LHCN-M2 (cell line): ENCODE measurements at places on chromosomes 11 and 22. TPM values are rescaled to one million over a fixed set of nuclear protein-coding genes. Genes with fewer than 3 reads are reported as not detected.

Gene C11orf42
- not detected in 2 replicates for total RNA-seq

Gene NUDT22
- total RNA-seq: 89.8 and 101 TPM in 2 replicates

Gene SLC22A9
- not detected in 2 replicates for total RNA-seq

Gene SYT13
- 0.06 TPM in 1 of 2 replicates, not detected in the other for total RNA-seq

Gene SEC14L2
- 34.8 and 40.8 TPM in 2 replicates for total RNA-seq

Gene ME3
- total RNA-seq: 17.3 and 22.1 TPM in 2 replicates

Gene TRAPPC4
- total RNA-seq: 72.8 and 82.6 TPM in 2 replicates

Gene SAA4
- not detected in 2 replicates for total RNA-seq

Gene TMEM191B
- 0.19 and 3.2 TPM in 2 replicates for total RNA-seq

Gene CDK2AP2
- 31.9 and 34.0 TPM in 2 replicates for total RNA-seq

Gene C11orf16
- not detected in 2 replicates for total RNA-seq

Gene MS4A6A
- not detected in 2 replicates for total RNA-seq

Gene MS4A4A
- total RNA-seq: not detected in 2 replicates

Gene RASSF10
- not detected in 2 replicates for total RNA-seq

DNA sequence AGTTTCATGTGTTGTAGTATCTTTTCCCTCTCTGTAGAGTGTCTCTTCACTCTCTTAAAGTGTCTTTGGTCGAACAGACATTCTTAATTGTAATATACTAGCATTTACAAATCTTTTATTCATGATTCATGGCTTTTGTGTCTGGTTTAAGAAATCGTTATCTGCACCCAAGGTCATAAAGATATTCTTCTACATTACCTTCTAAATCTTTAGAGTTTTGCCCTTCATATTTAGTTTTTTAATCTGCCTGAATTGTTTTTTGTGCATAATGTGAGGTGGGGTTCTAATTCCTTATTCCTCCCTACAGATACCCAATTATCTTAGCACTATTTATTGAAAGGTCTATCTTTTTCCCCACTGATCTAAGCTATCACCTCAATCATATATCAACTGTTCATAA, 9.0 kb upstream of the NNMT start:
- DNase-seq: no peak

DNA sequence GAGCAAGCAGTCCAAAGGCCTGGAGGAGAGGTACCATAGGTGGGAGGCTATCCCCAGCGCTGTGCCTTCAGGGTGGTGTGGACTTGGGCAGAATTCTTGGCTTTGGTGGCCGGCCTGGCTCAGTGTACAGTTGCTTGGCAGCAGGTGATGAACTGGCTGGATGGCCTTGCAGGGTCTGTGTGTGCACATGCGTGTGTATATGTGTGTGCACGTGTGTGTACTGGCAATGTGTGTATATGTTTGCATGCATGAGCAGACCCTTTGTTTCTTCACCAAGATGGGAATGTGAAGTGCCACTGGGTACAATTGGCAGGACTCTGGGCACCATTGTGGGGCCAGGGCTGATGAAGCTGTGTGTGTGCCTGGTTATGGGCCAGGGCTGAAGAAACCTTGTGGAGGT, 53.0 kb downstream of the CEP164 start:
- DNase-seq: no peak

GRCh38 chr11:4190098-4190497, 95.5 kb downstream of the RRM1 start:
- DNase-seq: no peak

- peak; percentile 80 for DNase-seq
These were observed 1.2 kb upstream of the ATF4 start for GRCh38 chr22:39518996-39519680.

- DNase-seq: no peak
These were observed 50.2 kb downstream of the DHCR7 start for GRCh38 chr11:71397961-71398360.

DNA sequence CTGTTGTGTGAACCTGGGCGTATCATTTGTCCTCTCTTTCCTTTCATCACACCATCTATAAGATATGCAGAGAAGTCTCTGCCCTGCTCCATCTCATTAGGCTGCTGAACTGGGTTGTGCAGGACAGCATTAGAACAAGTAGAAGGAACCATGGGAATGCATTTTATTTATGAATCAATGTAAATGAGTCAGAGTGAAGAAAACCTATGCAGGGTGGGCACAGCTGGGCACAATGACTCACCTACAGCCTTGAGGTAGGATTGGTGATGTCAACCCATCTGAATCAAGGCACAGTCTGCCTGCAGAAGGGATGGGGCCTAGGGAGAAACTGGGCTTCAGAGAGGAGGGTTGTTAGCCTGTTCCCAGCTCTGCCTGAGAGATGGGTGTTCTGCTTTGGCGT, 123.4 kb downstream of the CSNK2A3 start:
- DNase-seq: peak; percentile 26

DNA sequence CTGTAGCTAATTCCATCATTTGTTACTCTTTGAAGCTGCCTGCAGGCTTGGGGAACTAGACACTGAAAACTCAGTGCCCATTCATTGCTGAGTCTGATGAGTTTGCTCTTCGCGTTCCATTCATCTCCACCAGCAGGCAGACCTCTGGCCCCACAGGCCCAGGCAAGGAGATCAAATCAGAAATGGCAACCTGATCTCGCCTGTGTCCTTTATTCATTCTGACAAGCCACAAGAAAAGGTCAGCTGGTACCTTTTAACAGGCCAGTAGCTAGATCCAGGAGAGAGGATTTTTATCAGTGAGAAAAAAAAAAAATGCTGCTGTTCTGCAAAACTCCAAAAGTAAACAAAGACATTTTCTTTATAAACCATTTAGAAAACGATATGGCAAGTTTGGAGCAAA, 742.5 kb downstream of the ETS1 start:
- DNase-seq: no peak

- DNase-seq: no peak
These were observed 366.0 kb downstream of the BRD1 start for GRCh38 chr22:49461674-49462073.

DNA sequence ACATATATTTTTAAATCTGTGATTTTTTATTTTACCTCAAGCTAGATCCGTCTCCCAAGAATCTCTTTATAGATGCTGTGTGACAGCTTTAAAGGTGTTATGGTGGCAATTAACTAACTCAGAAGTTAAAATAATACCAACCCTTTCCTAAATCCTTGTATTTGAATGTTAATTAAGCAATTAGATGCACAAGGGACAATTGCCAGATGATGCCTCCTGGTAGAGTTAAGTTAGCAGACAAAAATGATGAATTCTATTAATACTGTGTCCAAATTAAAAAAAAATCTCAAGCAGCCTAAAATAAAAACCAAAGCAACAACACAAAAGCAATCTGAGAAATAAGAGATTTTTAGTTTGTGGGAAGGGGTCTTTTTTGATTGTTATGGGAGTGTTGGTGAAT, 78.9 kb downstream of the FANCF start:
- no peak for DNase-seq

DNA sequence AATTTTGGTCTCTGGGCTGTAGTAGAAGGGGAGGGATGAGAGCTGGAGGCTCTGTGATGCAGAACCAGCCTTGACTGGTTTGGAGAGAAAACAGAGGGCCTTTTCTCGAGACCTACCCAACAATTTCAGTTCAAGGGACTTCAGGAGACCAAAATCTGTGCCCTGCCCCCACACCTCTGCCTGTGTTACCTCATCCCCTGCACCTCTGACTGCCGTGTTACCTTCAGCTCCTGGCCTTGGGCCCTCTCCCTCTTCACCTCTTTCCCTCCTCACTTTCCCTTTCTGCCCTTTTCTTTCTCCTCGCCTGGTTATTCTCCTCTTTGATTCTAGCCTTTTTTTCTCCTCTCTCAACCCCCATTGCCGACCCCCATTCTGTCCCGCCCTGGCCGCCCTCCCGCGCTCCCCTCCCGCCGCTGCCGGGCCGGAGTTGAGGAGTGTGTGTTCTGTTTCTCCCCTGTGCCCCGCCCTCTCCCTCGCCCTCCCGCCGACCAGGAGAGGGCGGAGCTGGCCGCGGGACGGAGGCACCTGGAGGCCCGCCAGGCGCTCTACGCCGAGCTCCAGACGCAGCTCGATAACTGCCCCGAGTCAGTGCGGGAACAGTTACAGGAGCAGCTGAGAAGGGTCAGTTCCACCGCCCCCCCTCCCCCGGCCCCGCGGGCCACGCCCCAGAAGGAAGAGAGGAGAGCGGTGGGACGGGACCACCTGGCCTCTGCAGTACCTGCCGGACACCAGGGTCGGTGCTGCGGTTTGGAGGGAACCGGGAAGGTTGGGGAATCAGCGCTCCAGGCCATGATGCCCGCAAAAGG, 27.2 kb downstream of the PHLDB1 start:
- no peak for DNase-seq

- no peak for DNase-seq
These were observed 3.1 kb downstream of the RAC2 start for GRCh38 chr22:37240941-37241320.

DNA sequence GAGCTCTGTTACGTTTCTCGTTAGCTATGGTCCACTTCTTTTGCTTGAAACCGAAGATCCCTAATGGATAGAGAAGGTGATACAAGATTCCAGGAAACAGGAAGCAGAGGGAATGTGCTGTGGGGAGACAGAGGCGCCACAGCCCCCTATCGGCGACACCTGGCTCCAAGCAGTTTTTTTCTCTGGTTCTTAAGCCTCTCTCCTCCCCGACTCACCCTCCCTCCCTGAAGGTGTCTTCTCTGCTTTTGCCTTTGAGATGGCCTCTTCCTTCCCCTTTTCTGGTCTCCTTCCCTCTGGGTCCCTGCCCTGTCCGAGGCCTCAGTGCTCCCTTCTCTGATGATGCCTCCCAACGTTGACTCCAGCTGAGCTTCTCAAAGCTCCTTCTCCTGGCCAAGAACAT, 14.2 kb upstream of the APOBEC3A start:
- DNase-seq: no peak

GRCh38 chr11:61077936-61078335, 24.4 kb upstream of the CD5 start:
- no peak for DNase-seq

- no peak for DNase-seq
These were observed 32.1 kb upstream of the PPP2R1B start for GRCh38 chr11:111798279-111798678.

GRCh38 chr11:84543367-84544159, 1083.6 kb downstream of the DLG2 start:
- no peak for DNase-seq

DNA sequence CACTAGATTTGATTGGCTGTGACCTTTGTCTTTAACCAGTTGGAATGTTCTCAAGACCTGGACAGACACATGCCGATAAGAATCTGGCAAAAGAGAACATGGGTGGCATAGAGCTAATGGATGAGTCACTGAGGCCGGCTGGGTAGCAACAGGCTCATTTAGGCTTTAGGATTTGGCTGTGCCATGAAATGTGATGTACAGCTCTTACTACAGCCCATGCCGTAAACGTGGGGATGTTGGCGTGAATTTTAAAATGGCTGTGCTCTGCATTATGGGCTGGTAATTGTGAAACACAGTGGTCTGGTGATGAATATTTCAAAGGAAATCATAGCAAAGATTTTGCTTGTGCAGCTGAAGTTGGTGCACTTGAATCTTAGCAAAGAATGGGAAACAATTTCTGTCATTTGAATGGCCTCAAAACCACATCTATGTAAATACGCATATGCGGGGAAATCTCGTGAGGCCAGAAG, 332.4 kb downstream of the TBC1D22A start:
- DNase-seq: peak; percentile 46

DNA sequence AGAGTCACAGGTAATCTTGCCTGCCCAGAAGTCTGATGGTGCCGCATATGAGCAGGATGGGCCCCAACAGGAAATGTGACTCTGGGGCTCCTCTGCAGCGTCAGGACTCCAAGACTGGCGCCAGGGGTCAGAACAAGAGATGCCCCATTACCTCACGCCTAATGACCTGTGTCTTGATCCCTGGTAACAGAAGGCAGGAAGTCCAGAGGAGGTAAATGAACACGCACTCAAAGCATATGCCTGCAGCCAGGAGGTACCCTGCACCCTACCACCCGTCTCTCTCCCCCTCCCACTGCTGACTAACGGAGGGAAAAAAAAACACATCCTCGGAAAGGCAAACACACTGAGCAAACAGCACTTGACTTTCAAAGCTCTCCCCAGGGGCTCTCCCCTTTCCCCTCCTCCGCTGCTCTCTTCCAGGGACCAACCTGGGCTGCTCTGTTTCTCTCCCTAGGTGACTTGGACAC, 37.3 kb downstream of the ABCC8 start:
- DNase-seq: no peak

- DNase-seq: no peak
These were observed 15.3 kb upstream of the NELL1 start for GRCh38 chr11:20654038-20654437.

- no peak for DNase-seq
These were observed 232.0 kb upstream of the TENM4 start for GRCh38 chr11:79672786-79673185.

DNA sequence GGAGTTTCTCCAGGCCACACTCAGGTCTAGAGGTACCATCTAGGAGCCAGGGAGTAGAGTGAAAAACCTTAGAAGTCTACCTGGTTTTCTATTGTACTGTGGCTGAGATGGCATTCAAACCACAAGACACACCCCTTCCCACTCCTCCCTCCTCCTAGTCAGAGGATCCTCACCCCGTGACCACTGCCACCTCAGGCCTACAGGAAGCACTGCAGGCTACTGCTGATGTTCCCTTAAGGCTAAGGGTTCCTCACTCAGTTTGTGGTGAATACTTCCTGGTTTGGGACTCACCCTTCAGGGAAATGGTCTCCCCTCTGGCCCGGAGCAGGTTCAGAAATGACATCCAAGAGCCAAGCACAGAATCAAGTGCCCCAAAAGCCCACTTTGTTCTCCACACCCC, 1293.9 kb downstream of the JRKL start:
- no peak for DNase-seq

GRCh38 chr11:19355601-19356000, 114.9 kb upstream of the E2F8 start:
- no peak for DNase-seq

GRCh38 chr11:72641522-72642042, 32.6 kb downstream of the PDE2A start:
- DNase-seq: no peak

- peak; percentile 77 for DNase-seq
These were observed 16.7 kb upstream of the TXNRD2 start for GRCh38 chr22:19958083-19959042.

- peak; percentile 96 for DNase-seq
These were observed 43.3 kb downstream of the SNX19 start for GRCh38 chr11:130872981-130873380.

DNA sequence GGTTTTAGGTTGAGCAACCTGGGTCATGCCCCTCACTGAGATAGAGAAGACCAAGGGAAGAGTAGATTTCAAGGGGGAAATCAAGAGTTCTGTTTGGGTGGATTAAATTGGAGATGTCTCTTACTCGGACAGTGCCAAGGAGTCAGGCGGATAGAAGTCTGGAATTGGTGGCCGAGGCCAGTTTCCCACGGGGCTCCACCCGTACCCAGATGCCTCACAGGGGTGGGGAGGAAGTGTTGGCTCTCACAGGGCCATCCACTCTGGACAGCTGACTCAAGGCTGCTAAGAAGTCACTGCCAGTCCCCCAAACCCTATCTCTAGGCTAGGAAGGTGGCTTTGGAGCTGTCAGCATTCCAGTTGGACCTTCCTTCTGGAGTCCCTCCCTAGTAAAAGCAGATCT, 79.1 kb upstream of the TIMP3 start:
- DNase-seq: no peak
